ENCODE measurements at places on chromosomes 2 and 18. TPM values are rescaled to one million over a fixed set of nuclear protein-coding genes. Genes with fewer than 3 reads are reported as not detected.

DNA sequence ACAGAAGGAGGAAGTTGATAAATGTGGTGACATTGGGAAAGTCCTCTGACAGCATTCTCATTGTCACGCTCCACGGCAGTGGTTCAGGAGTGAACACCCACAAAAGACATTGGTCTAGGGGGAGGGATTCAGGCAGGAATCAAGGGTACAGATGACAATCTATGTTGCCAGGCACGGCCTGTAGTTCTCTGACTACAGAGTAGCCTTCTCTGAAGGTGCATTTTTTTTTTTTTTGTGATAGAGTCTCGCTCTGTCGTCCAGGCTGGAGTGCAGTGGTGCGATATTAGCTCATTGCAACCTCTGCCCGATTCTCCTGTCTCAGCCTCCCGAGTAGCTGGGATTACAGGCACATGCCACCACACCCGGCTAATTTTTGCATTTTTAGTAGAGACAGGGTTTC, 7.4 kb upstream of the MOB1A start:
- DNase-seq = no peak

DNA sequence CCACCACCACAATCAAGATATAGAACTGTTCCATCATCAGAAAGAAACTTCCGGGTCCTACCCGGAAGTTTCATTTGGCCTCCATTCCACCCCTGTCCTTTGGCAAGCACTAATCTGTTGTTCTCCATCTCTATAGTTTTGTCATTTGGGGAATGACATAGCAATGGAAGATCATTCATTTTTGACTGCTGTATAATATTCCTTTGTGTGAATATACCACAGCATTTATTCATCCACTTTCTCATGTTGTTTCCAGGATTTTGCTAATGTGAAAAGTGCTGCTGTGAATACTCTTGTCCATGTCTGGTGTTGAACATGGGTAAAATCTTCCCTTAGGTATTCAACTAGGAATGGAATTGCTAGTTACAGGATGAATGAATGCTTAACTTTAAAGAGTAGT, 53.1 kb downstream of the ACOXL start:
- no peak for DNase-seq

DNA sequence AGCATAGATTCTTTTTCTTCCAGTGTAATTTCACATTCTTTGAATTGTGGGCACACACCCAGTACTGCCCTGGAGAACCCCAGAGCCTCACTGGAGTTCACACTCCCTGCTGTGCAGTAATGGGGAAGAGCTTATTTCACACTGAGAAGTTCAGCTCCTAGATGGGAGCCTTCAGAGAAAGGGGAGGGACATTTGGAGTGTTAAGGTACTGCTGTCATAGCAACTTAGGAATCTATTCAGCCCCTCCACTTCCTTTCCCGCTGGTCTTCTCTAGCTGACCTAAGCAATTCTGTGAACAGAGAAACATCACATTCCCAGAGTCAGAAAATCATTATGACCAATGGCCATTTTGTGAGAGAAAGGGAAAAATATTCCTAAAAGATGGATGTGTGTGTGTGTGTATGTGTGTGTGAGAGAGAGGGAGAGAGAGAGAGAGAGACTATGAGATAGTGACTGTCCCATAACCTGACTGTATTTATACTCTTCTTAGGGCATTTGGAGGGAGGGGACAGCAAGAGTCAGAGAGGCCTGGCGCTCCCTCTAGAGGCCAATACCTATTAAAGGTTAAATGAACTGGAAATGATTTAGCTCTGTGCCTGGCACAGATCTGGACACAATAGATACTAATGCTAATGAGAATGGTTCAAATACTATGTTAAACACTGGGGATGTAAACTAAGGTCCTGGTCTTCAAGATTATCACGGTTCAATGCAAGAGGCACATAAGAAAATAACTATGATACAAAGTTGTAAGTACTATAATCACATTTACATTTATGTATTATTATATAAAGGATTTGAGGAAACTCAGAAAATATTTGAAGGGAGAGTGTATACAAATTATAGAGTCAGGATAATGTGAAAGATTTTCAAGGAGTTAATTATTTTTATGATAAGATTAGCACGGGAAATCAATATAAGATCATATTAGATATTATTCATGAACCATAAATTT, 41.5 kb upstream of the RPE start:
- peak; percentile 37 for DNase-seq

- peak; percentile 28 for DNase-seq
Measured at GRCh38 chr2:207796585-207797350, 27.1 kb upstream of the FZD5 start.

GRCh38 chr2:218873359-218874194, 7.1 kb upstream of the WNT10A start:
- no peak for DNase-seq

UNC80 gene
- not detected for total RNA-seq
